Endodermal cell (in vitro differentiated cells): ENCODE measurements at places on chromosomes 5 and 9. TPM values are rescaled to one million over a fixed set of nuclear protein-coding genes. Genes with fewer than 3 reads are reported as not detected.

GRCh38 chr5:66164044-66164790 is 20.1 kb downstream of the SREK1 start:
- H3K4me1 ChIP-seq: no peaks in the 10 kb centered on the region
- H3K27me3 ChIP-seq: no peaks in the 10 kb centered on the region
- H3K4me3 ChIP-seq: no peak overlapping the region
- H3K27ac ChIP-seq: no peak overlapping the region
- H3K36me3 ChIP-seq: peaks cover 97% of the 10 kb centered on the region
- DNase-seq: no peak

GRCh38 chr5:64180661-64181343 is 15.2 kb downstream of the RNF180 start:
- H3K4me3 ChIP-seq: no peak overlapping the region
- H3K36me3 ChIP-seq: no peaks in the 10 kb centered on the region
- no peak for DNase-seq
- H3K27ac ChIP-seq: no peak overlapping the region
- peaks cover 4% of the 10 kb centered on the region for H3K4me1 ChIP-seq

DNA sequence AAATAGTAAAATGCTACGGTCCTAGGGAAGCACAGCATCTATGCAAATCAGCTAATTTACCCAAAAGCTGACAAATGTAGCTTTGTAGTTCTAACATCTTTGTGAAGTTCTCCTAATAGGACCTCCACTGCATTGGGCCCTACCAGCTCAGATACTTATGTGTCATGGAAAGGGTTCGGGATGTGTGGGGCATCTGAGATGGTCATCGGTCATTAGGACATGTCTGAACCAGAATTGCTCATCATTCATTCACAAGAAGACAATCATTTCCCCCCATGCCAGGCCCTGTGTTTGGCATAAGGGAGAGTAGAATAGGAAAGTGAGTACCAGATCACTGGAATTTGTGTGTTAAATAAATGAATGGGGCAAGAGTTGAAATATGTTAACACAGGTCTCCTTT is 35.7 kb downstream of the PWWP2A start:
- peaks cover 12% of the 10 kb centered on the region for H3K36me3 ChIP-seq
- no peaks in the 10 kb centered on the region for H3K4me1 ChIP-seq
- DNase-seq: no peak
- H3K27ac ChIP-seq: no peak overlapping the region
- no peak overlapping the region for H3K4me3 ChIP-seq
- no peaks in the 10 kb centered on the region for H3K27me3 ChIP-seq

DNA sequence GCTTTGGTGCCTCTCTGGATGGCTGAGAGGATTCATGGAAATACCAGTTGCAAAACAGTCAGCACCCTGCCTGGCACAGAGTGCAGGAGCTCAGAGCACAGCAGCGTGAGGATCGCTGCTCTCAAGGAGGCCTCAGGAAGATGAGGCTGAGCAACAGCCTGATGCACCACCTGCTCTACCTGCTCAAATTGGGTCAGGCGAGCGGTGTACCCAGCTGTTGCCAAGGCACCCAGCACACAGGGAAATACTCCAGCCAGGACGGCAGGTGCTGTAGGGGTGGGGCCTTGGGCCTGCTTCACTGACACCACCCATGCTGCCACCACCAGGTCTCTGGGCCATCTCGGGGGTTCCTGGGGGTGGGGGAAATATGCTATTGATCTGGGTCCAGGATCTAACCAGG is 4.3 kb downstream of the EEIG1 start:
- H3K27ac ChIP-seq: no peak overlapping the region
- peak; percentile 30 for DNase-seq
- H3K36me3 ChIP-seq: no peaks in the 10 kb centered on the region
- peaks cover 34% of the 10 kb centered on the region for H3K4me1 ChIP-seq
- H3K27me3 ChIP-seq: no peaks in the 10 kb centered on the region

GRCh38 chr9:133977421-133978201 is 14.5 kb downstream of the VAV2 start:
- DNase-seq: no peak
- H3K27ac ChIP-seq: no peak overlapping the region
- H3K36me3 ChIP-seq: no peaks in the 10 kb centered on the region
- H3K4me3 ChIP-seq: no peak overlapping the region
- no peaks in the 10 kb centered on the region for H3K4me1 ChIP-seq

DNA sequence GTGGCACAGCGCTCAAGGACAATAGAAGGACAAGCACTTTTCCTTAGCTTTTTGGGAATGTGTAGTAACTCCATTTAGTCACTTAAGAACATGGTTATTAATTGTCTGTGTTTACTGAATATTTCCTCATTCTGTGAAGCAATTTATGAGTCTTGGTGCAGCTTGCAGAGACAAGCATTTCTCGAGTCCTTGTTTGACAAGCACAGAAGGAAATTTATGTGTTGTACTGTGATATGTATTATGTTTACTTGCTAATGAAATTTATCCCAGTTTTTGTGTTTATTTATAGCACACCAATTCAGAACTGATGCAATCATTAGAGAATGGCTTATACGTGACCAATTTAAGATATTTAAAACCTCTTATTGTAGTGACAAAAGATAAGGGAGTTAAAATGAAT is 168.6 kb downstream of the PRELID2 start:
- H3K27me3 ChIP-seq: no peaks in the 10 kb centered on the region
- no peak for DNase-seq
- H3K4me3 ChIP-seq: no peak overlapping the region

- DNase-seq: no peak
- no peaks in the 10 kb centered on the region for H3K36me3 ChIP-seq
- H3K4me3 ChIP-seq: no peak overlapping the region
- H3K27ac ChIP-seq: no peak overlapping the region
- no peaks in the 10 kb centered on the region for H3K27me3 ChIP-seq
Measured at GRCh38 chr5:62289813-62290212, 16.2 kb upstream of the KIF2A start.

- no peak overlapping the region for H3K4me3 ChIP-seq
- H3K36me3 ChIP-seq: peaks cover 35% of the 10 kb centered on the region
- H3K4me1 ChIP-seq: no peaks in the 10 kb centered on the region
- no peaks in the 10 kb centered on the region for H3K27me3 ChIP-seq
- DNase-seq: no peak
Measured at GRCh38 chr5:151028717-151029116, 8.3 kb downstream of the GPX3 start.

DNA sequence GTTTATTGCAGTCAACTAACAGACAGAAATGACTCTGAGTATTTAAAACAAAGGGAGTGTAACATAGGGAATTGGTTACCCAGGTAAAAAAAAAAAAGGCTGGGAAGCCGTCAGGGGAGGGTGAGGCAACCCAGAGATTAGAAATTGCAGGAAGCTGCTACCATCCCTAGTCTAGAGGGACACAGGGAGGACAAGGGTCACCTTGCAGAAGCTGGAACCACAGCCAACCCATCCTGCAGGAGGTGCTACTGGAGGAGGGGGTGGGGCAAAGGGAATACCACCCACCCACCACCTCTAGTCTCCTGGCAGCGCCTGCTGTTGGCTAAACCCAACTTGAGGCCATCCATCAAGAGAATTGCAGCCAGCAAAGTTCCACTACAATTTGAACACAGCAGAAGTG is 6.5 kb downstream of the CAST start:
- H3K4me1 ChIP-seq: peaks cover 4% of the 10 kb centered on the region
- peaks cover 26% of the 10 kb centered on the region for H3K27me3 ChIP-seq
- H3K4me3 ChIP-seq: no peak overlapping the region
- H3K36me3 ChIP-seq: no peaks in the 10 kb centered on the region
- no peak overlapping the region for H3K27ac ChIP-seq
- peak; percentile 72 for DNase-seq

- no peaks in the 10 kb centered on the region for H3K4me1 ChIP-seq
- no peak for DNase-seq
- H3K36me3 ChIP-seq: peaks cover 7% of the 10 kb centered on the region
- no peak overlapping the region for H3K27ac ChIP-seq
- no peak overlapping the region for H3K4me3 ChIP-seq
Measured at GRCh38 chr9:77386187-77386586, 208.9 kb downstream of the VPS13A start.

DNA sequence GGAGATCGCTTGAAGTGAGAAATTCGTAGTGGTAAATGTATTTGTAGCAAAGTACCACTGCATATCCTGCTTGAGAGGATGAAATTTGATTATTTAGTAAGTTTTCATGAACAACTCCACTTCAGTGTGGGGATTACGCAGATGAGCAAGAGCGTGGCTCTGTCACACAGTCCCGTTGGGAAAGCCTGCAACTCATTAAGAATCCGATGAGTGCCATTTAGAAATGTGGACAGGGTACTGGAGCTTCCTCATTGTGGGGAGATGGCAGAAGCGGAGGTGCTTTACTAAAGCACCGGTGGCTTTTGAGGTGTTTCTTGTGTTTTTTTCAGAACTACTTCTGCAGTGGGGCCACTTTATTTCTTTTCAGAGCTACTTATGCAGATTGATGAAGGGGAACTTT is 1.4 kb downstream of the TJP2 start:
- H3K4me1 ChIP-seq: peaks cover 13% of the 10 kb centered on the region
- peaks cover 20% of the 10 kb centered on the region for H3K27me3 ChIP-seq
- no peaks in the 10 kb centered on the region for H3K36me3 ChIP-seq
- peak overlapping the region; percentile 84 for H3K4me3 ChIP-seq

DNA sequence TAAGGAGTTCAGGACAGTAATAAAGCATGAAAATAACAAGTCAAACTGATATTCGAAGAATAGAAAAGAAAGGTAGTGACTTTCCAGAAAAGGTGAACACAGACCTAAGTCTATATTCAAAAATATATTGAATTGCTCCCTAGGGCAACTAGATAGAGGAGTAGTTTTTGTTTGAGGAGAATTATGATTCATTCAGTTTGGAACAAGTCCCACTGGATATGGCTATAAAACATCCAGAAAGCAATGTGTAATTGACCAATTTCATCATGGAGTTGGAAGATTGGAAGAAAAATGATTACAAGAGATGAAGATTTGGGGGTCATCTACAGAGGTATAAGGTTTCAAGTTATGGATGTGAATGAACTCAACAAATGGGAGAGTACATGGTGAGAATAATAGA is 117.5 kb upstream of the ZNF462 start:
- no peak for DNase-seq
- no peaks in the 10 kb centered on the region for H3K4me1 ChIP-seq
- H3K36me3 ChIP-seq: no peaks in the 10 kb centered on the region
- no peak overlapping the region for H3K4me3 ChIP-seq
- no peak overlapping the region for H3K27ac ChIP-seq

The NOL8 gene
- 26.0 to 37.7 TPM (median 31.7 TPM) in 3 replicates for total RNA-seq

The EQTN gene
- total RNA-seq: not detected in 3 replicates

The IL3 gene
- total RNA-seq: not detected in 2 replicates

The OBP2B gene
- not detected in 3 replicates for total RNA-seq

The IER5L gene
- total RNA-seq: 8.1 to 20.0 TPM (median 9.7 TPM) in 3 replicates
